GM23338 (cell line): ENCODE measurements at places on chromosomes 11 and 22.

- H3K27ac ChIP-seq: no peak overlapping the region
- H3K4me3 ChIP-seq: no peak overlapping the region
- no peaks in the 10 kb centered on the region for H3K4me1 ChIP-seq
Observed at GRCh38 chr22:23102776-23103175, 32.5 kb downstream of the GNAZ start.

DNA sequence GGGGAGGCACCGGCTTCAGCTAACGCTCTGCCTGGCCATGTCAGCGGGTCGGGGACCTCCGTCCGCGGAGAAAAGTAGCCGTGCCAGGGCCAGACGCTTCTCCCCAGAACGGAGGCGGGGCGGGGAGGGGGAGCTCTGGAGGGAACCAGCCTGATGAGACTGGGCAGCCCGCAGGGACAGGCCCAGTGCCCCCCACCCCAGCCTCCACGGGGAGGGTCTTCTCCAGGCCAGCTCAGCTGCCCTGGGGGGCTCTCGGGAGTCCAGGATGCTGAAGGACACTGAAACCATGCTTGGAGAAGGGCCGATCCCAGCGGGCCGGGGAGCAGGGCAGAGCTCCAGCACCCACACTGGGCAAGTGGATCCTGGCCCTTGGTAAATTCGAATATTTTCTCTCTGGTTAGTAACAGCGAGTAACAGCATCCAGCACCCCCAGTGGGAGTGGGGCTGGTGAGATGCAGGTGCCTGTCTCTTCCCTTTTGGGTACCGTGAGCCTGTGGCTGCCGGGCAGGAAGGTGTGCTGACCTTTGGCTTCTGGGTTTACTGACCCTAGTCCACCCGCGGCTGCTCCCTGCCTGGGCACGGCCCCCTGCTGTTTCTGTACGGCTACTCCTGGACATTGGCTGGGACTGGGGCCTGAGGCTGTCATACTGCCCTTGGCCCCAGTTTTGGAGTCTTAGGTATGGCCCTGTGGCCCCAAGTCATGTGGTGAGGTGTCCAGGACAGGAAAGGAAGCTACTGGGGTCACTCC is 35.8 kb downstream of the GRAMD4 start:
- no peaks in the 10 kb centered on the region for H3K36me3 ChIP-seq
- no peak overlapping the region for H3K27ac ChIP-seq
- DNase-seq: no peak
- no peaks in the 10 kb centered on the region for H3K27me3 ChIP-seq
- H3K4me3 ChIP-seq: no peak overlapping the region

DNA sequence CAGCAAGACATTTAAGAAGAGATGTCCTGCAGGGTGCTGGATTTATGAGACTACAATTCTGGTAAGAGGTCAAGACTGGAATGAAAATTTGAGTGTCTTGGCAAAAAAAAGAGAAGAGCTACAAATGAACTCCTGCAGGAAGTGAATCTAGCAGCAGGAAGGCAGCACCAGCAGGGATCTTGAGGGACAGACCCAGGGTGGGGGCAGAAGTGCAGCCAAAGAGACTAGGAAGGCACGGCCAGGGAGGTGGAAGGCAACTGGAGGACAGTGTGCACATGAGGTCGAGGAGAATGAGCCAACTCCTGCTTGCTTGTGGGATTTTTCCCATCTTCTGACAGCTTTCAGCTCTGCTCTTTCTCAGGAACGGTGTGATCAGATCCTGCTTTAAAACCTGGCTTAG is 263.2 kb downstream of the BUD13 start:
- DNase-seq: no peak
- H3K36me3 ChIP-seq: no peaks in the 10 kb centered on the region

DNA sequence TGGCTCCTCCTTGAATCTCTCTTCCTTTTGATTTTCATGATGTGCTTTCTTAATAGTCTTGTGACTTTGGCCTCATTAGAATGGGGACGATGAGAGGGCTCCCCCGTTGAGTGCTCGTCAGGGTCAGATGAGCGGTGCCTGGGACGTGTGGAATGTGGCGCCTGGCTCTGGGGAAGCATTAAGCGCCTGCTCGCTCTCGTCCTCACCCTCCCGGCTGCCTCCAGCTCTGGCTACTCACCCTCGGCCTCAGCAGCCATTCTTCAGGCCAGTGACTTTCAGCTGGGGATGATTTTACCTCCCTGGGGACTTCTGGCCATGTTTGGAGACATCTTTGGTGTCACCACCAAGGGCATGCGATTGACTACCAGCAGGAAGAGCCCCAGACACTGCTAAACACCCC is 69.7 kb downstream of the RPS6KA4 start:
- H3K36me3 ChIP-seq: no peaks in the 10 kb centered on the region
- H3K27me3 ChIP-seq: no peaks in the 10 kb centered on the region
- DNase-seq: peak; percentile 35
- H3K4me3 ChIP-seq: no peak overlapping the region

- no peaks in the 10 kb centered on the region for H3K36me3 ChIP-seq
- H3K4me1 ChIP-seq: no peaks in the 10 kb centered on the region
- H3K27me3 ChIP-seq: no peaks in the 10 kb centered on the region
Observed at GRCh38 chr11:83956119-83956697, 670.0 kb upstream of the CCDC90B start.

- no peak overlapping the region for H3K4me3 ChIP-seq
- no peaks in the 10 kb centered on the region for H3K27me3 ChIP-seq
- peaks cover 4% of the 10 kb centered on the region; the same call in 1 of the 2 replicates for H3K36me3 ChIP-seq
- H3K27ac ChIP-seq: no peak overlapping the region
- H3K4me1 ChIP-seq: peaks cover 9% of the 10 kb centered on the region; the same call in 1 of the 2 replicates
Observed at GRCh38 chr11:131544591-131544990, 174.2 kb downstream of the NTM start.

DNA sequence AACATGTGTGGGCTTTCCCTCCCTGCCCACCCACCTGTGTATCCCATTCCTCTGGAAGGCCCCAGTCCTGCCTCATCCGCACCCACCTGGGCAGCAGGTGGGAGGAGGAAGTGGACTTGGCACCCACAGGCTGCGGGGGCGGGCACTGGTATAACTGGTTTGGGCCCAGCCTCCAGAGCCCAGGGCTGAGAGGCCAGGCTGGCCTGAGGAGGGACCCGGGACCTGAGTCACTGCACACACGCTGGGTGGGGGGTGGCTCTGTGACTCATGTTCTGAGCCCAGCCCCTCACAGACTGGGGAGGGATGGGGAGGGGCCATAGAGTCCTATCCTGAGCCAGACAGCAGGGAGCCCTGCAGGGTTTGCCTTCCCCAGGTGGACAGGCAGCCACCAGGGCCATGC is 16.7 kb downstream of the PHLDA2 start:
- H3K27ac ChIP-seq: no peak overlapping the region
- DNase-seq: no peak

DNA sequence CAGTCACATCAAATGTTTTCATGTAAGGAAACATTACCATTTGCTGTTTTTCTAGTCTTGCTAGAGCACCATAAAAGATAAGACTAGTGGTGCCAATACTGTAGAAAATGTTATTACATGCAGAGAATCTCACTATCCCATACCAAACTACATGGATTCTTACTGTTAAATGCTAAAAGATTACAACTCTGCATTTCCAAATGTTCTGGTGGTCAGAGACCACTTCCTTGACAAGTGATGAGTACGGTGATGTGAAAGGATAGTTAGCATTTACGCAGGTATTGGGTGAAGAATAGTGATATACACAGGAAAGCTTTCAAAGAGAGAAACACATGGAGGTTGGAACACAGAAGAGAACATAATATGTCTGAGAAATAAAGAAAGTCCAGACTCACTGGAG is 98.2 kb downstream of the GGTLC2 start:
- H3K4me1 ChIP-seq: no peaks in the 10 kb centered on the region
- peaks cover 78% of the 10 kb centered on the region for H3K27me3 ChIP-seq
- H3K4me3 ChIP-seq: no peak overlapping the region

GRCh38 chr22:45223304-45224117 is 17.2 kb downstream of the KIAA0930 start:
- H3K4me1 ChIP-seq: peaks cover 7% of the 10 kb centered on the region
- no peaks in the 10 kb centered on the region for H3K36me3 ChIP-seq
- H3K27ac ChIP-seq: no peak overlapping the region
- H3K27me3 ChIP-seq: no peaks in the 10 kb centered on the region
- no peak for DNase-seq

DNA sequence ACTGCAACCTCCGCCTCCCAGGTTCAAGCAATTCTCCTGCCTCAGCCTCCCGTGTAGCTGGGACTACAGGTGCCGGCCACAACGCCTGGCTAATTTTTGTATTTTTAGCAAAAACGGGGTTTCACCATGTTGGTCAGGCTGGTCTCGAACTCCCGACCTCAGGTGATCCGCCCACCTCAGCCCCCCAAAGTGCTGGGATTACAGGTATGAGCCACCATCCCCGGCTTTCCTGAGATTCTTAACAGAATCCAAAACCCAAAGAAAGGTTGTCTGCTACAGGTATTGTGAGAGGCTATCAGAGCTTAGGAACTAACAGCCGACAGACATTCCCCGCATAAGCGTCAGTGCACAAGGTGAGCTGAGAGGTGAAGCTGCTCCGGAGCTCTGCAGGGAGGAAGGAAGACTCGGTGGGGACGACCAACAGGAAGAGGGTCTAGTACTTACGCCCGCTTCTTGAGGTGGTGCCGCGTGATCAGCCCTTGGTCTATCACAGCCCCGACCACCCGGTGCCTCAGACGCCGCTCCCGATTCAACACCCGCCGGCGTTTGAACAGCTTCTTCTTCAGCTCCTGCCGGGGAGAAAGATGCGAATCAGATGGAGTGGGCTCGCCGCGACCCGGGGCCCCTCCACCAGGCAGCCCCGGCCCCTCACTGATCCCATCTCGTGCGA is 470 bp downstream of the C11orf98 start:
- H3K4me3 ChIP-seq: peak overlapping the region; percentile 99
- H3K27ac ChIP-seq: peak overlapping the region; percentile 98
- H3K36me3 ChIP-seq: peaks cover 20% of the 10 kb centered on the region

GRCh38 chr11:12235947-12236743 is 125.8 kb downstream of the MICAL2 start:
- no peak overlapping the region for H3K27ac ChIP-seq
- DNase-seq: peak; percentile 73
- no peaks in the 10 kb centered on the region for H3K27me3 ChIP-seq
- H3K4me1 ChIP-seq: no peaks in the 10 kb centered on the region
- no peak overlapping the region for H3K4me3 ChIP-seq

GRCh38 chr22:28296452-28296851 is 377.4 kb upstream of the PITPNB start:
- no peaks in the 10 kb centered on the region for H3K27me3 ChIP-seq
- H3K36me3 ChIP-seq: no peaks in the 10 kb centered on the region; the same call in 1 of the 2 replicates
- H3K4me3 ChIP-seq: no peak overlapping the region
- H3K4me1 ChIP-seq: no peaks in the 10 kb centered on the region
- H3K27ac ChIP-seq: no peak overlapping the region

- no peaks in the 10 kb centered on the region for H3K27me3 ChIP-seq
- H3K27ac ChIP-seq: no peak overlapping the region
- H3K4me1 ChIP-seq: peaks cover 3% of the 10 kb centered on the region; the same call in 1 of the 2 replicates
- H3K4me3 ChIP-seq: no peak overlapping the region
- no peaks in the 10 kb centered on the region for H3K36me3 ChIP-seq
Observed at GRCh38 chr11:82560836-82561235, 172.8 kb downstream of the FAM181B start.

GRCh38 chr11:129373489-129373953 is 2.1 kb upstream of the BARX2 start:
- DNase-seq: peak; percentile 49
- H3K4me3 ChIP-seq: peak overlapping the region; percentile 68
- H3K4me1 ChIP-seq: peaks cover 23% of the 10 kb centered on the region
- no peak overlapping the region for H3K27ac ChIP-seq

DNA sequence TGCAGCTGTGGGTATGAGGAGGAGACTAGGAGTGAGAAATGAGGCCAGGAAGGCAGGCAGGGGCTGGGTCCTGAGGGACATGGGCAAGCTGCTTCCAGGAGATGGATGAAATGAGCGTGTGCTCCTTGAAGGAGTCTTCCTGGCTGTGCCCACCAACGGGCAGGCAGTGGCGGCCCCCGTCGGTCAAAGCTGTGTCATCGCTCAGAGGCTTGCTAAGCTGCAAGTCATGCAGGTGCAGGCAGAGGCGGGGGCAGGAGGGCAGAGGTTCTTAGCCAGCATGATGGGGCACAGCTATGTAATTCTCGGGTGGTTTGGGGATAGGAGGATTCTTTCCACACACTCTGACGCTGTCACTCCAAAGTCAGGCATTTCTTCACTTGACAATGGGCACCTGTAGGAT is 12.5 kb upstream of the PEX26 start:
- no peaks in the 10 kb centered on the region for H3K4me1 ChIP-seq
- H3K4me3 ChIP-seq: no peak overlapping the region
- H3K36me3 ChIP-seq: no peaks in the 10 kb centered on the region
- DNase-seq: peak; percentile 43
- no peaks in the 10 kb centered on the region for H3K27me3 ChIP-seq

DNA sequence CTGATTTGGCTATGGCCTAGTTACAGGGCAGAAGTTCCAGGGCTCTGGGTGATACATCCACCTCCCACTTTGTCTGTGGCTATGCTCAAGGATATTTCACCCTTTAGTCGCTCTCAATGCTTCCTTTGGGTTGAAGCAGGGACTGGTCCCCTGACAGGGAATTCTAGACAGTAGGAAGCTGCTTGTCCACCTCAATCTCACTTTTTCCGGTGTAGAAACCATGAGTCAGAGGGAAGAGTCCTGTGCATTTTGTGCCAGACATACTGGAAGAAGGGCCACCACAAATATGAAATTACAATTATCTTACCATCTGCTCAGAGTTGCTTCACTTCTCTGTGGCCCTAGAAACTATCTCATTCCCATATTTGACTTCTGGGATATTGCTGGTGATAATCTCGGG is 413.7 kb upstream of the FAT3 start:
- no peaks in the 10 kb centered on the region for H3K36me3 ChIP-seq
- H3K4me1 ChIP-seq: no peaks in the 10 kb centered on the region
- no peak overlapping the region for H3K27ac ChIP-seq
- H3K4me3 ChIP-seq: no peak overlapping the region
- H3K27me3 ChIP-seq: no peaks in the 10 kb centered on the region
- no peak for DNase-seq
